ENCODE measurements at places on chromosomes 13 and 19.
A peak's percentile ranks its signal among the peaks of the same experiment; 100 is the strongest.

DNA sequence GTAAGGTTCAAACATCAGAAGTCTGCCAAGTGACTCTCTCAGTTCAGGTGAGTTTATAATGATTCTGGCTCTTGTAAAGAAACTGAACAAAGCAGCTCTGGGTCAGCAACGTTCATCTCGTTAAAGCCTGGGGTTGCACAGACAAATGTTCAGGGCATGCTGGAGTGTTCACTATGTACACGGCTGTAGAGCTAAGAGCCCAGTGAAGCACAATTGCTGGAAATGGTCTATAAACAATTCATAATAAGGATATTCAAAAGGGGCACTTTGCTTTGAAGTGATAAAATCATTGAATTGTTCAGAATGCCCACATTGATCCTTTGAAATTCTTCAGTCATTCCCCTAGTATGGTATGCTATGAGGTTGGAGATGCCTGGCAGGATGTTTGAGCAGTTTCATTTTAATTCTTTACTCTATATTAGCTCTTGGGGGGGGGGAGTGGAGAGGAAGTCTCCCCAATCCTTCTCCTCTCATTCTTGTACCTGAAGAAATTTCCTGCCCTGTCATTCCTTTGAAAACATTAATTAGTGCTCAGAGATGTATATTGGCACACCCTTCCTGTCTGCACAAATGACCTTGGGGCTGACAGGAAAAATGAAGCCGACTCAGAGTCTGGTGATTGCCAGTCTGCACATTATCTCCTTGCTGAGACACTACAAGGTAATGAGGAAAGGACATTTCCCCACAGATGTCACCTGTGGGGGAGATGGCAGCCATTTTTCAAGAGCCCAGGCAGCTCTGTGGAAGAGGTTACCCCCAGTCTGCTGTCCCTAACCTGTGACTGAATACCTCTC lies 145.5 kb downstream of the DLEU7 start:
- no peak for DNase-seq

GRCh38 chr13:75410207-75410606 lies 71.8 kb downstream of the TBC1D4 start:
- DNase-seq: no peak

- no peak for DNase-seq
Measured at GRCh38 chr13:96650301-96650886, 343.9 kb downstream of the OXGR1 start.

DNA sequence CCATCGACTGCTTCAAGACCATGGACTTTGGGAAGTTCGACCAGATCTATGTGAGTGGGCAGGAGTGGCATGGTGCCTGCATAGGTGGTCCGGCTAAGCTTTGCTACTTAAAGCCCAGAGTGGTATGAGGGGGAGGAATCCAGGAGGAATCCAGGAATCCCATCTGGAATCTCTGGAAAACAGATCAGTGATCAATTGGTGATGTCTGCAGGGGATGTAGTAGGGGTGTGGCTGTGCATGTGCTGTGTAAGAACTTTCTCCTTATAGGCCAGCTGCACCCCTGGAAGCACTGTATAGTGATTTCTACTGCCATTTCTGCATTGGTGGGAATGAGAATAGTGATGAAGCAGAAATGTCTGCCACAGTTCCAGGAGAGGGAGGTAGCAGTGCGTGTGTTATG lies 23.6 kb downstream of the PNPLA6 start:
- DNase-seq: no peak

DNA sequence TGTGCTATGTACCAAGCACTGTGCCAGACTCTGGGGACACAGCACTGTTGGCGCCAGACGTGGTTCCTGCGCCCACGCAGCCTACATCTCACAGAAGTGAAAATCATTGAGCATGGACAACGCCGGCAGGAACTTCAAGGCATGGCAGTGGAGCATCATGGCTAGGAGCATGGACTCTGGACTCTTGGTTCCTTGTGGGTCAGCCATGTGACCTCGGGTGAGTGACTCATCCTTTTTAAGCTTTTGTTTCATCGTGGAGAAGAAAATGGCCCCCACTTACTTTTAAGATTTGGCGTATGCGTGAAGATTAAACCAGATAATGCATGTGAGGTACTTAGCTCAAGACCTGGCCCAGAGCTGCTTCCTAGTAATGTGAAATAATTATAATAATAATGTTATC lies 988.5 kb downstream of the UQCRFS1 start:
- DNase-seq: no peak

GRCh38 chr13:76724421-76724820 lies 161.8 kb downstream of the KCTD12 start:
- no peak for DNase-seq

DNA sequence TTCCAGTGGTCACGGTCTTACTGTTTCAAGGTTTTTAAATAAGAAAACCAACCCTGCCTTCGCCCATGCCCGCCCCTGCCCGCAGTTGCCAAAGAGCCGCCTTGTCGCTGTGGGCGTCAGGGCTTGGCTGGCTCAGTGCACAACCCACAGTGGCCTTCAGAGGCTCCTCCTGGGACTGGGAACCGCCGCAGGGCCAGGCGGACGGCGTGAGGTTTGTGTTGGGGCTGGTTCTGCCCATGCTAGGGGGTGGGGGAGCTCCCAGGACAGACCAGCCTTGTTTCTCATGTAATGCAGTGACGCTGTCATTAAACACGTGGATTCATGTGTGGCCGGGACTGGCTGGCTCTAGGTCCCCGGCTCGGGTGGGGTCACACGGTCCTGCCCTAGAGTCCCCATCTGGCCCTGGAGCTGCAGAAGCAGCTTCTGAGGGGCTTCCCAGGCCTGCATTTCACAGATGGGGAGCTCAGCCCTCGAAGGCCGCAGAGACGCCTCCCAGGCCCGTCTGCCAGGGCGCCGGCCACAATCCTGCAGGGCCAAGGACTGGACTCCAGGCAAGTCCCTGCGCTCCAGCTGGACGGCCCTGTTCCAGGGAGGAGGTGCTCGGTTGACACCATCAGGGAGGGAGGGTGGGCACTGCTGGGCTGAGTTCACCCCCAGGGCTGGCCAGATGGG lies 2.4 kb upstream of the TEKTIP1 start:
- no peak for DNase-seq

DNA sequence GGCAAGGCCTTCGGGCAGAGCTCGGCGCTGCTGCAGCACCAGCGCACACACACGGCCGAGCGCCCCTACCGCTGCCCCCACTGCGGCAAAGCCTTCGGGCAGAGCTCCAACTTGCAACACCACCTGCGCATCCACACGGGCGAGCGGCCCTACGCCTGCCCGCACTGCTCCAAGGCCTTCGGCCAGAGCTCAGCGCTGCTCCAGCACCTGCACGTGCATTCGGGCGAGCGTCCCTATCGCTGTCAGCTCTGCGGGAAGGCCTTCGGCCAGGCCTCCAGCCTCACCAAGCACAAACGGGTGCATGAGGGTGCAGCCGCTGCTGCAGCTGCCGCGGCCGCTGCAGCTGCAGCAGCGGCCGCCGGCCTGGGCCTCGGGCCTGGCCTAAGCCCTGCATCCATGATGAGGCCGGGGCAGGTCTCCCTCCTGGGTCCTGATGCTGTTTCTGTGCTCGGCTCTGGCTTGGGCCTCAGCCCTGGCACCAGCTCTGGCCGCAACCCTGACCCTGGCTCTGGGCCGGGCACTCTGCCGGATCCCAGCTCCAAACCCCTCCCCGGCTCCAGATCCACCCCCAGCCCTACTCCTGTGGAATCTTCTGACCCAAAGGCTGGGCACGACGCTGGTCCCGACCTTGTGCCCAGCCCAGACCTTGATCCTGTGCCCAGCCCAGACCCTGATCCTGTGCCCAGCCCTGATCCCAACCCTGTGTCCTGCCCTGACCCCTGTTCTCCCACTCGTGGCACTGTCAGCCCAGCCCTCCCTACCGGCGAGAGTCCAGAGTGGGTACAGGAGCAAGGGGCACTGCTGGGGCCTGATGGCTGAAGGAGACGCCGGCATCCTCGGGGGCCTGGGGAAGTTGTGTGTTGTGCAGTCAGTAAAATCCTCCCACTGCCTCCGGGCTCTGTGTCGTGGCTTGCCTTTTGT lies 2.0 kb upstream of the MCOLN1 start:
- DNase-seq: no peak

GRCh38 chr19:58554494-58555368 lies at the start of gene CHMP2A:
CHMP2A (minus strand) TSS chr19:58555105; CDS start chr19:58554212, 893 bp downstream.
- DNase-seq: peak; percentile 91

DNA sequence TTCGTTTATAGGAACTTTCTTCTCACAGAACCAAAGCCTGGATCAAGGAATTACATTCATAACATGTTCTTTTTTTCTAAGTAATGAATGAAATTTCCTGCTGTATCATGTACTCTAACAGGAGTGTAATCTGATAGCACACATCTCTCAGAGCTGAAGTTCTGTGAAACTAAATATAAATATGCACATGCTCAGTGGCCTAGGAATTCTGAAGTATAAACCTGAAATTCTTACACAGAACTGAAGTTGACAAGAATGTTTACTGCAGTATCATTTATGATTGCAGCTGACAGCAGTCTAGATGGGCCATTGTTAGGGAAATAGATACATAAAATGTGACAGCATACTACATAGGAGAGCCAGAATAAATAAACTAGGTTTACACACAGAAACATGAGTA lies 54.5 kb downstream of the USP12 start:
- no peak for DNase-seq

DNA sequence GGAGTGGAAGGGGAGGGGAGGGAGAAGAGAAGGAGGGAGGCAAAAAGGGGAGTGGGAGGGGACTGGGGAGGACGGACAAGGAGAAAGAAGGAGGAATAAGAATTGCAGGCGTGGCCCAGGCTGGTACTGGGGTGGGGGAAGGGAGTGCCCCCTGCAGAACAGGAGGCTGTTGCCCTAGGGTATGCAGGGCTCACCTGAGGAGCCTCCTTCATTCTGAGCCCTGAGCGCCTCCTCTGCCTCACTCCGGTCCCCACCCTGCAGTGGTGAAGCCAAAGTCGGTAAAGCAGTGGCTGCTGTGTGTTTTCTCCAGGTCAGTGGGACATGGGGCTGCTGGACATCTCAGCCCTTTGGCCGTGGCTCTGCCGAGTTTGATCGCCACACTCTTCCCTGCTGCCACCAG lies 9.1 kb upstream of the CDC16 start:
- no peak for DNase-seq

GRCh38 chr13:38763446-38764381 lies 76.8 kb downstream of the FREM2 start:
- DNase-seq: no peak

DNA sequence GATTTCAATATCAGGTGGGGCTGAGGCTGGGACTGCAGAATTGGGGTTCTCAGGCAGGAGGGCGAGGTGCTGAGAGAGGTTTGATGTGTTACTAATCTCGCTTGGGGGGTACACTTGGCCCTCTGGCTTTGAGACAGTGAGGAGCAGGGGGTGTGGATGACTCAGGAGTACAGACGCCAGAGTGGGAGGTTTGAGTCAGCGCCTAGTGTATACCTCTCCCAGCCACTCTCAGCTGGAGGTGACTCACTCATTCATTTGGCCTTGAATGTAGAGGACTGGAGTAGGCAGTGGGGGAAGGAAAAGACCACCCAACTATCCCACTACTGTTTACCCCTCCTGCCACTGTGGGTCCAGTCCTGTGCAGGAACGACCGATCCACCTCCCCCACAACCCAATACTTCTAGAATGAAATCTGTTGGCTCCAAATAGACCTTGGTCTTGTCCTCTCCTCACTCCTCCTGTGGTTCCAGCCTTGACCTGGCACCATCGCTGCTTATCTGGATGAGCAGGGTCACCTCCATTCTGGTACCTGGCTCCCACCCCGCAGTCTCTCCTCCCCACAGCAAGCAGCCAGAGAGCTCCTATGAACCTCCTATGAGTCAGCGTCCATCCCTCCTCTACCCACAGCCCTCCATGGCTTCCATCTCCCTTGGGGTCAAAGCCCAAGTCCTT lies 20.1 kb upstream of the ZNRF4 start:
- DNase-seq: no peak

- DNase-seq: no peak
Measured at GRCh38 chr19:47998800-47999199, 4.4 kb downstream of the ELSPBP1 start.

DNA sequence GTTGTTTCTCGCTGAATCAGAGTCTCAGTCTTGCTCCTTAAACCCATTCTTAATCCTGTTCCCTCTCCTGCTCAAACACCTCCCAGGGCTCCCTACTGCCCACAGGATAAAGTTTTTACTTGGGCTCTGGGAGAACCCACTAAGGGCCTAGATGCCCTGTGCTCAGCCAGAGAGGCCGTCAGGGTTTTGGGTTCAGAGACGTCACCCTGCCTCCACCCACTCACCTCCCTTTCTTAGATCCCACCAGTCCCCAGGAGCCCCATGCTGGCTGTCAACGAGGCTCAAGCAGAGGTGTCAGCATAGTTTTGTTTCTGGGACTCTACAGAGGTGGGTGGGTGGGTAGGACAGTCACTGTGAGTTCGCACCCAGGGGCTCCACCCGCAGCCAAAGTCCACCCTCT lies 15.5 kb upstream of the CYP4F2 start:
- DNase-seq: no peak

GRCh38 chr13:33109271-33109697 lies 93.1 kb downstream of the KL start:
- DNase-seq: no peak

DNA sequence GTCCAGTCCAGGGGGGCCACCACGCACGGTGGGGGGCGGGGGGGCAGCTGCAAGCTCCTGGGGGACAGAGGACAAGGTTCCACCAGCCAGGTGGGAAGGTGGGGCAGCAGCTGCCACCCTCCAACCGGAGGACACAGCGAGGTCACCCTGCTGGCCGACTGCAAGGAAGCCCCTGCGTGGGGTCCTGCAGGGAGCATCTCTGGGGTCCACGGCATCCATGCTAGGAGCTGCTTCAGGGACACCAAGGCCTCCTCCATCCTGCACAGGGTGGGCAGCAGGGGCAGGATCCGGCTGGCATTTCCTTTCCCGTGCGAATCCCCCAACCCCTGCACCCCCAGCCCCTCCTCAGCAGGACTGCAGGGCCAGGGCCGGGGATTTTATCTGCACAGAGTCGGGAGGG lies 8.3 kb upstream of the KLF16 start:
- no peak for DNase-seq

DNA sequence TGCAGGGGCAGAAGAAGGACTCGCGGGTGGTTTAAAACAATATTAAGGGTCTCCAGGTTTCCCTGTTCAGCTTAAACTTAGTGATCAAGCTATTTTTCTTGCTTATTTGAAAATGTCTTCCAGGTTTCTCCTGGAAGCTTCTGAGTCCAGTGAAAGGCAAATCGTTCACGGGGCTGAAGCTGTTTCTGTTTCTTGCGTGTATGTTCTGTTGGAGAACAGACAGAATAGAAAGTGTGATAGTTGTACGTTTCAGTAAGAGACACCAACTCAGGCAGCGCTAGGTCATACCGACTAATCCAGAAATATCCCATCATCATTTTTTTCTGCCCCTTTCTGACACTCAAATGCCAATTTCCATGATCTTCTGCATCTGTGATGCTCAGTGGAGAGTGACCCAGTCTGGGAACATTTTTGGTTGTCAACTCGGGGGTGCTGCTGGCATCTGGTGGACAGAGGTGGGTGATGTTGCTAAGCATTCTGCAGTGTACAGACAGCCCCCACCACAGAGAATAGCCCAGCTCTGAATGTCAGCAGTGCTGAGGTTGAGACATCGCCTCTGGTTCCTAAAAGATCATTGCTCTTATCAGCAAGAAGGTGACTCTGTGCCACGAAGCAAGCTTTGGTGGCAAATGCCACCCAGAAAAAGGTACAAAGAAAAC lies 4.3 kb downstream of the KLF2 start:
- DNase-seq: no peak

Measured in brain pericyte (primary cell).